ENCODE measurements at places on chromosomes 1 and 21. TPM values are rescaled to one million over a fixed set of nuclear protein-coding genes. Genes with fewer than 3 reads are reported as not detected.

DNA sequence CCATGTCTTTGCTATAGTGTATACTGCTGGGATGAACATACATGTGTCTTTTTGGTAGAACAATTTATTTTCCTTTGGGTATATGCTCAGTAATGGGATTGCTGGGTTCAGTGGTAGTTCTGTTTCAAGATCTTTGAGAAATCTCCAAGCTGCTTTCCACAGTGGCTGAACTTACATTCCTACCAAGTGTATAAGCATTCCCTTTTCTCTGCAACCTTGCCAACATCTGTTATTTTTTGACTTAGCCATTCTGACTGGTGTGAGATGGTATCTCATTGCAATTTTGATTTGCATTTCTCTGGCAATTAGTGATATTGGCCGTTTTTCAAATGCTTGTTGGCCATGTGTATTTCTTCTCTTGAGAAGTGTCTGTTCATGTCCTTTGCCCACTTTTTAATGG lies 37.5 kb upstream of the ANGPTL1 start:
- DNase-seq: no peak

GRCh38 chr1:13550663-13551062 lies 33.0 kb upstream of the PDPN start:
- no peak for DNase-seq

The HSF2BP gene
- total RNA-seq: 2.0 TPM

The GPR37L1 gene
- 0.10 TPM for total RNA-seq

DNA sequence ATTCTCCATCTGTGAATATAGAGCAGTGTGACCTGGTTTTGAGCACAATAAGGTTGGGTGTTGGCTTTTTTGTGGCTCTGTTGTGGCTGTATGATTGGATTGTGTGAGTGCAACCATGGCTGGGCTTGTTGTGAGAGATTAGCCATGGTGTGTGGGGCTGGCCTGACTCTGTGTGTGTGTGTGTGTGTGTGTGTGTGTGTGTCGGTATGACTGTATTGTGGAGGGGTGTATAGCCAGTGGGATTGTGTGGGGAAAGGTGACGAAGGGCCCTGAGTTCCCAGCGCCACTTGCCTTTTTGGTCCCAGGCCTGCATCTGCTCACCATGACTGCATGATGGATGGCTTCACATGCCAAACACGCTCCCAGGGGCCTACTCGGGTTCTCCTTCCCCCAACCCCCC lies 5.9 kb upstream of the SLC6A9 start:
- no peak for DNase-seq

The RHD gene
- total RNA-seq: not detected

GRCh38 chr1:51948491-51948915 lies 42.0 kb downstream of the RAB3B start:
- DNase-seq: no peak

DNA sequence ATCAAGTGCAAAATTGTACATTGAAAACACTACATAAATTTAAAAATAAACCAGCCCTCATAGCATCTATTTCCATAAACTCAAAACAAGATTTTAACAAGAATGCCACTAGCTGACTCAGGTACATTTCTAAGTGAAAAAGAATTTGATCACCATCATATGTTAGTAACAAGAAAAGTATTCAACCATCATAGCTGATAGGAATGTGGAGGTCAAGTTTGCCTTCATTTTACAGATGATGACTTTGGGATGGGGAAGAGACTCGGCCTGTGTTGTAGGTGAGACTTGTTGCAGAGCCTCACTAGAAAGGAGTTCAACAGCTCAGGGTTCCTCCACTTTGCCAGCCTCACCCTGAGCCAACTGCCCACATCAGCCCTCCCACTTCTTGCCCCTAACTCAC lies 318.8 kb upstream of the FAM78B start:
- no peak for DNase-seq

DNA sequence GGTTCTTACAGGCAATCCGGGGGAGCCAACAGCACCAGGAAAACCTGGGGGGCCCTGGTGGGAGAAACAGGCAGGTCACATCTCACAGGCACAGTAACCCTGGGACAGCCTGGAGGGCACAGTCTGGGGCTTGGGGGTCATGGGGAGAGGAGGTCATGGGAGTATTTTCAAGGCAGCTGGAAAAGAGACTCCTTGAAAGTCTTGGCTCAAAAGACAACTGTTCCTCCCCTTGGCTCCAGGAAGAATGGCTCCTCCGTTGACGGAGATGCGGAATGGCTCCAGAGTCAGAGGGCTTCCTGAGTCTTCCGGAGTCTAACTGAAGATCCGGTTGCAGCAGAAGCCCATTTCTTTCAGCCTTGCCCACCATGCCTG lies 25.9 kb upstream of the PEF1 start:
- no peak for DNase-seq

DNA sequence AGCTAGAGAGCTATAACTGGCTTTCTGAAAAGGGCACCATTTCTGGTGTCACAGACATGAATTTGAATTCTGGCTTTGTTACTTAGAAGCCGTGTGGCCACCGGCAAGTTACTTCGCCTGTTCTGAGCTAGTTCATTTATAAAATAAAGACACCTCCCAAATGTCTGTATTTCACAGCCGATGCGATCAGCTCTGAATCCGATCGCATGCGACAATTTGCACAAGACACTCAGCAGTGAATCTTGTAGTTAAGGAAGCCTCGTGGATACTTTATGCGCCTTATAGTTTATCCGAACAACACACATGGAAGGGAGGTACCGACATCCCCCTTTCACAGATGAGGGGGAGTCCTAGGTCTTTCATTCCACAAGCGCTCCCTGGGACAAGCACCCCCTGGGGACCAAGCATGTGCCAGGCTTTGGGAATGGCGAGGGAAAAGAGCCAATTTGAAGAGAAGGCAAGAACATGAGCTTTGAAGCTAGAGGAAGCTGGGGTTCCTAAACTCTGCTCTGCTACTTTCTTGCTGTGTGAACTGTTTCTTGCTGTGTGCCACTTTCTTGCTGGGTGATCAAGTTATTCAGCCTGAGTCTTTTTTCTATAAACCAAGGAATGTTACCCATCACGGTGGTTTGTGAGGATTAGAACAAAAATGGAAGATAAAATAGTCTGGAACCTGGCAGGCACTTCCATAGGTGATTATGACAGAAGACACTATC lies 3.9 kb downstream of the ID3 start:
- DNase-seq: no peak

- no peak for DNase-seq
Observed at GRCh38 chr1:37846647-37847339, 12.6 kb downstream of the MTF1 start.

The RAB25 gene
- total RNA-seq: 182 TPM

The ZBTB40 gene
- total RNA-seq: 22.4 TPM

The DISP3 gene
- total RNA-seq: 0.34 TPM

- DNase-seq: no peak
Observed at GRCh38 chr1:106956721-106957120, 99.8 kb upstream of the PRMT6 start.

DNA sequence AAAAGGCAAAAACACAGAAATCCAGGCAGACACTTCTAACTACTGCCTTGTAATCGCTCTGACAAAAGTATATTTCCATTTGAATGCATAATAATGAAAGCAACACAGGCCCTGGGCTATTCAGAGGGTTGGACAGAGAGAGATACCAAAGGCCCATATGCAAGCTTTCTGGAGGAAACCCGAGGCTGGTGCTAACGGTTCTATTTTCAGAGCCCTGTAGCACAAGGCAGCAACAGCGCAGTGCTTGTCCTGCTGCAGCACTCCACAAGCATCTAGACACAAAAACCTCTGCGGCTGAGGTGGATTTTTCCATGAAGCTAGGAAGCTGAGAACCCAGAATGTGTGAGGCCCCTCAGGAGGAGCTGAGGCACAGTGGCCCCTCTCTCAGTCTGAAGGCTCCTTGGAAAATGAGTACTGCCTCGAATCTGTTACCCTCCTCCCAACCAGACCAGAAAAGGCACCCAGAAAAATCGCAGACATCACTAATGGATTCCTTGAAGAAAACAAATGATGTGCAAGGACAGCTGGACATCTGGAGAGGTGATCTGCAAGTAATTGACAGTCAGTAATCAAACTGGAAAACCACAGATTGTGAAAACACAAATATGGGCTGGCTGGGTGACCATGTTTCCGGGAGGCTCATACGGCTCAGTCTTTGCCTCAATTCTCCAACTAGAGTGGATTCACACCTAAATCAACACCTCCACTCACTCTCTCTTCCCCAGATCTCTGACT lies 54.0 kb downstream of the COLGALT2 start:
- no peak for DNase-seq

DNA sequence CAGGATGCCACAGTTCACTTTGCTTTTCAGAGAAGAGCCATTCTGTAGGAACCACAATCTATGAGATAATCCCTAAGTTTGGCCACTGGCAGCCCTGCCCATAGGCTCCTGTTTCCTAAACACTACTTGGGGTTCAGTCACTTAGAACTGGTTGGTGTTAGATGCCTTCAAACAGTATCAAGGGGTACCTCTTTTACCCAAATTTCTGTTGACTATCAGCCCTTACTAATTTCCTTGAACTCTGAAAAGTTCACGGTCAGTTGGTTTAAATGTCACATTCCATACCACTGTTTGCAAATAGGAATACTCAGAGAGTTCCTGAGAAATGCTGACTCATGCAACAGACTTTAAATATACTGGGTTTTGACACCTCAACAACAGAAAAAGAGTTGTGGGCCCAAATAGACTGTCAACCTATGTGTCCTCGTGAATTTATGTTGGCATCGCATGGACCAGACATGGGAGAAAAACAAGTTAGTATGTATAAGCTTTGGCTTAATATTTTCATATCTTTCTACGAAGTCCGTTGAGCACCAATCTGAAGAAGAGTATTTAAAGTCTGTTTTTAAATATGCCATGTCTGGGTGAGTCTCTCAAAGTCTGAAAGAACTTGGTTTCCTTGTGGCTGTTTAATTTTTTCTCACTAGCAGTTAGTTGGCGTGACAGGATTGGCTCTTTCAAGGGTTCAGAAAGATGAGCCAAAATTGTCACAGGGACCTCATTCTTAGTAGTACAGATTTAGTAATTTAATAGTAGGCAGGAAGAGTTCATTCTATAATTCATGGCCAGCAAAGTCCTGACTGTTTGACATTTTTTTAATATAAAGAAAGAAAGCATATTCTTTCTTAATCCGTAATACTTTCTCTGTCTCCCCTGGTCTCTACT lies 56.5 kb upstream of the ZNF326 start:
- no peak for DNase-seq

GRCh38 chr1:36560621-36561360 lies 78.1 kb upstream of the CSF3R start:
- no peak for DNase-seq

The SPATA17 gene
- 3.2 TPM for total RNA-seq

DNA sequence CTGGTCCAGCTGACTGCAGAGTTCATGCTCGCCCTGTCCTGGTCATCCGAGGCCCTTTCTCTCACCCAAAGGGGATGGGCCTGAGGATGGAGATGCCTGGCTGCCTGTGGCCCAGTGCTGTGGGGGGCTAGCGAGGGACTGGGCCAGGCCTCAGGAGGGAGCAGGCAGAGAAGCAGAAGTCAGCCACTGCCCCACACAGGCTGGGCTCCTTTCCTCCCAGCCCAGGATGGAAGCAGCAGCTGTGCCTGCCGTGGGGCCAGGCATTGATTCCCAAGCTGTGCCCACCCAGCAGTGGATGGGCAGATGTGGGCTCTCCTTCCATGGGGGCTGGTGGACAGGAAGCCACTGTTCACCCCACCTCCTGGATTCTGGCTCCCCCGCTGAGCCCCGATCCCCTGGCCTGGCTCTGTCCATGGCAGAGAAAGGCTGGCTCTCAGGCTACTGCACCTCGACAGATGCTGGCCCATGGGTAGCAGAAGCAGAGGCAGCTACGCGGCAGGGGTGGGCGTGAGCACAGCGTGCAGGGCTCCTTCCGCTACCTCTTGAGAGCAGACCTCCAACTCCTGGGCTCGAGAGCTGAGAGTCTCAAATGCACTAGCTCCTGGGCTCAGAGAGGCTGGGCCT lies 24.6 kb downstream of the RUNX3 start:
- no peak for DNase-seq

The ARHGAP30 gene
- 12.1 TPM for total RNA-seq

- no peak for DNase-seq
Observed at GRCh38 chr21:28949318-28949717, 43.4 kb downstream of the LTN1 start.

GRCh38 chr1:34771573-34772371 lies 9.2 kb upstream of the GJB3 start:
- DNase-seq: no peak

GRCh38 chr1:50704126-50704525 lies 255.9 kb downstream of the FAF1 start:
- DNase-seq: no peak

- DNase-seq: no peak
Observed at GRCh38 chr1:45619149-45619921, 4.5 kb downstream of the CCDC17 start.

The TGFB2 gene
- total RNA-seq: 17.4 TPM

- no peak for DNase-seq
Observed at GRCh38 chr1:208604295-208604694, 360.1 kb upstream of the PLXNA2 start.

The PTPRC gene
- total RNA-seq: 35.1 TPM

The AGRN gene
- total RNA-seq: 227 TPM

- peak; percentile 57 for DNase-seq
Observed at GRCh38 chr21:34367320-34367935, 3.6 kb downstream of the KCNE2 start.

DNA sequence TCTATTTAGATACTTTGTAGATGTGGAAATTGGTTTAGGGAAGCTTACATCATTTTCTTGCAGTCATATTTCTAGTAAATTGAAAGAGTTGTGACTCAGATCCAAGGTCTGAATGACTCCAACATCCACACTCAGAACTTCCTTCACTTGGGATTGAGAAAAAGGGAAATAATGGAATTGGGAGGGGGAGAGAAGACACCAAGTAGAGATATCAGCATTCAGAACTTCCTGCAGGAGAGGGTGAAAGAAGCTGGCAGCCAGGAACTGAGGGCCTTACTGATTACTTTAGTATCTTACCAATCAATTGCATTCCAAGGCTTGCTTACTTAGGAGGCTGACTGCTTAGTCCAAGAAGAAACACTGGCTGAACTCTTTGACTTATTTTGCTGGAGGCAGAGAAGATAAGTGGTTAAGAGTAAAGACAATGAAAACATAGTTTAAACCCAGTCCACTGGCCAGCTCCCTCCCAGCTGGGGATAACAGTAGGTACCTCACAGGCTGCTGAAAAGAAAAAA lies 21.7 kb downstream of the APP start:
- DNase-seq: no peak

- no peak for DNase-seq
Observed at GRCh38 chr1:119827010-119827409, 15.8 kb upstream of the REG4 start.

DNA sequence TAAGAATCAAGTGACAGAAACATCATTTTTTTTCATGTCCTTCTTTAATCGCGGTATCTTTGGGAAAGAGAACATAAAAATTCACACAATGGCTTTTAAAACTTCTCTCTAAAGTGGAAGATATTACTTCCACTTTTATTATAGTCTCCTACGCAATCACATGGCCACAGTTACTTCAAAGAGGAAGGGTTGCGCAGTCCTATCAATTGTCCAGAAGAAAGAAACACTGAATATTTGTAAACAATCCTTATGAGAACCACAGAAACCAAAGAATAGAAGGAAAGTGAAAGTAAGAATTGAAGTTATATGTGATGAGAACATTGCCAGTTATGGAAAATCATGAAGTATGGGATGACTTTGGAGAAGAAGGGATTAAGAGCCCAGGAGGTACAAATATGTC lies 32.6 kb downstream of the CFH start:
- no peak for DNase-seq

GRCh38 chr1:77925956-77926355 lies 37.5 kb downstream of the NEXN start:
- DNase-seq: no peak

GRCh38 chr1:242189591-242189990 lies 190.7 kb upstream of the MAP1LC3C start:
- no peak for DNase-seq

All from ureter (tissue), 1 donor.